ENCODE measurements at places on chromosomes 3 and 15.
A peak's percentile ranks its signal among the peaks of the same experiment; 100 is the strongest.

GRCh38 chr3:155683344-155683720 is 61.5 kb downstream of the PLCH1 start:
- no peak for DNase-seq

GRCh38 chr15:79310612-79310984 is 314 bp upstream of the TMED3 start:
- no peak for DNase-seq

DNA sequence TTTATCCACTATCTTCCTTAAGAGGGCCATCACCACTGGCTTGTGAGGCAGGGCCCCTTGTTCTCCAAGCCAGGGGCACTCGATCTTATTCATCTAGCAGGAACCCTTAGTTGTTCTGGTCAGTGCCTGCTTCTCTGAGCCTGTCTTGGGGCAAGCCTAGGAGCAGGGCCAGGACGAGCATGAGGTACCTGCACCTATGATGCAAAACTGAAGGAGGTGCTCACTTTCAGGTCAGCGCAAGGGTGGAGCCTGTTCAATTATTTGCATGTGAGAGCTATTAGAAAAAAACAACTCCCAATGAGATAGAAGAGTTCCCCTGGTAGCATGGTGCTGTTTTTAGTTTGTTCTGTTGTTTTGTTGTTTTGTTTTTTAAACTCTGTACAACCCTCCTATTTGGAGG is 5.0 kb upstream of the CD276 start:
- DNase-seq = no peak

DNA sequence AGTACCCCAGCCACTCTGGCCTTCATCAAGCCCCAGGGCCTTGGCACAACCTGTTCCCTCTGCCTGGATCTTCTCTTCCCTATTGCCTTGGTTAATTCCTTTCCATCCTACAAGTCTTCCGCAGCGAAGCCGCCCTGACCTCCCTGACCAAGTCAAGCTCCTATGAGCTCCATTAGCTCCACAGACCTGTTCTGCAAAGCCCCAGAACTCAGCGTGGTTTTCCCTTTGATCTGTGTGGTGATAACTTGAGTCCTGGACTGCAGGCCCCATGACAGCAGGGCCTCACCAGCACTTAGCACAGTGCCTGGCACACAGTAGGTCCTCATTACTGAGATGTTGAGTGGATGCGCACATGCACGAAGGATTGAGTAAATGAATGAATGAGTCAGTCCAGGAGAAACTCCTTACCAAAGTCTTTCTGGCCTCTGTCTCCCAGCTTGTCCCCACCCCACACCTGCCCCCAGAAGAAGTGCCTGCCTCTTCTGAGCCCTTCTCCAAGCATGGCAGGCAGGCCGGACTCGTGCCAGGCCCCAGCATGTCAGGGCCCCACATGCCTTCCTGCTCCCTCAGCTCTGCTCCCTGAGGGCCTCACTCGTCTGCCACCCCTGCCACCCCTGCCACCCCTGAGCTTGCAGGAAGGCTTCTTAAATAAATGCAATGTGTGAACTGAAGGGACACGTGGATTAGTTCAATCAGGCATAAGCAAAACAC is 6.3 kb downstream of the ANPEP start:
- DNase-seq = no peak

DNA sequence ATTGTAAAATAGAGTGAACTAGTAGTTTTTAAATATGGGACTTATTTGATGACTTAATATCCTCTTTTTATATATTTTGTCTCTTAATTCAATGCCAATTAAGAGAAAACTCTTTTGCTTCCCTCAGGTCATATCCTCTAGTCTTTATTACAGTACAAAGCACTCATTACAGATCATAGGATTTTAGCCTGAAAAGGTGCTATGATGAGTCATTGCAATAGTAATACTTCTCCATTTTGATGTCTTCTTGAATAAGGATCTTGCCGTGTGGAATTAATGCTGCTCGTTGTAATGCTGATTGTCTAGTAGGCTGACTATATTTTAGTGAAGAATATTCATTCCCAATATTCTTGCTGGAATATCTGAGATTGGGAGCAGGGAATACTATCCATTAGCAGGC is 612.2 kb upstream of the GOLIM4 start:
- no peak for DNase-seq

DNA sequence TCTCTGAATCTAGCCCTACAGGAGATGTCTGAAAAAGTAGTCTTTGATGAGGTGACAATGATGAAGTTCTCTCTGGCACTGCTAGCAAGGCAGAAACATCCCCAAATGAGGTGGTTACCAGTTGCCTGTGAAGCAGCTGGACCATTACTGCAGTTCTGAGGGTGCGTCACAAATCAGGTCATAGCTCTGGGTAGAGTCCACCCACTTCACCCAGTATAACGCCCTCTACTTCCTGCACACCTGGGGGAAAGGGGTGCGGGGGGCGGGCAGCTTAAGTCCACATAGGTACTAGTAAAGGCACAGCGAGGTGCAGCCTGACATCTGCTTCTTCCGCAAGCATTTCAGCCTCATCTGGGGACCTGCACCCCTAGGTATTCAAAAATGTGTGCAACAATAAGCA is 13.4 kb upstream of the SATB1 start:
- peak; percentile 75 for DNase-seq

GRCh38 chr3:72044231-72044855 is 259.4 kb upstream of the PROK2 start:
- no peak for DNase-seq

DNA sequence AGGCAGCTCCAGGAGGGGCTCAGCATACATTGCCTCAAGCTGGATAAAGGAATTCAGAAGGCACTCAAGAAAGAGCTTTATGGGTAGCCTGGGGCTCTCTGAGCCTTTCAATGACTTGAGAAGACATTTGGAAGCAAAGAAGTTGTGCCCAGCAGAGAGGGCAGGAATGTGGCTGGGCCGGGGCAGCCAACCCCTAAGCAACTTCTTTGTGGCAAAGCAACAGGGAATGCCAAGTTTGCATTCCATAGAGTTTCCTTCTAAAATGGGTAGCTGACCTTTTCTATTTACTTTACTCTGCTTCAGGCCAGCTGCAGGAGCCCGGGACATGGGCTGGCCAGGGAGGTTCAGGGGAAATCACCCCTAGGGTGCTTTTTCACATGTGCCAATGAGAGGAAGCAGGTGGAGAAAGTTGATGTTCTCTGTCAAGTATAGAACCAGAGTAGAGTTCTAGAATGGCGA is 45.6 kb downstream of the CCDC12 start:
- DNase-seq = no peak

GRCh38 chr15:73862276-73862675 is 11.1 kb upstream of the TBC1D21 start:
- no peak for DNase-seq

DNA sequence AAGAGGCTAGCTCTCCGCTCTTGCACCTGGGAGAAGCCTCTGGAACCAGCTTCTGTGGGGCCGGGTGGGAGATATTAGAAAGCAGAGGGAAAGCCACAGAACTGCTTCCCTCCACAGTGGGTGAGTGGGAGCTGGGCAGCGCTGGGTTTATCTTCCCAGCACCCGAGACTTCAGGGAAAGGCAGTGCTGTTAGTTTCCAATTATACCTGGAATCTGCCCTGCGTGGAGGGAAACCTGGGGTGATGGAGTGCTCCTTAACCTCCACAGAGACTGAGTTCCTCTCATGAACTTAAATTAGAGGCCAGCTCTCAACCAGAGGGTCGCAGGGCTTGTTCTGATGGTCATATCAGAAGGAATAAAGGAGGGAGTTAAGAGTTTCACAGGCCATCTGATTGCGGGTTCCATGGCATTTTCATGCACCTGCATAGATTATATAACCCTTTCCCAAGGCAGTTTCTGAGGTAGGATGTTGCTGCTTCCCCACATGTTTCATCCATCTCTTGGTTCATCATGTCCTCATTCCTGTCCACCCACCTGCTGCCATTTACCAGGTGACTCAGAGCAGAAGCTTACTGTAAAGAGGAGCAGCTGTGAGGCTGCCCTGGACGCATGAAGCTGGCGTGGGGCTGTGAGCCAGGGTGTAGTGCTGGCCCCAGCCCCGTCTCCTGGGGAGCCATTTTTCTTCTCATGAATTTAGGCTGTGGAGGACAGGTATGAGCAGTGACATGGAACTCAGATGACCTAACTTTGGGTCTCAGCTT is 42.5 kb downstream of the CA12 start:
- DNase-seq = no peak

DNA sequence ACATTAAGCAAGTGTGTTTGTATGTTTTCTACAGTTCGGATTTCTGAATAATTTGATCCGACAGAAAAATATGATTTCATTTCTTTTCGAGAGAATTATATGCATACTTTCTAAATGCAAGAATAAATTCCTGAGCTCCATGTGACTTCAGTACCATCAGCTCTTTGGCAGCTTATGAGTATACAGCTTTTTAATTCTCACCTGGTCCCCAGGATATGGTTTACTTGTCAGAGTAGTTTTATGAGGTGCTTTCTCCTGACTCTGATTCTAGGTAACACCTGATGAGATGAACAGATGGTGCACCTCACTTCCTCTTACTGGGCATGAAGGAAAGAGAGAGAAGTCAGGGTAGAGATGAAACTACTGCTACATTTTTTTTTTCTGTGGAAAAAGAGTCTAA is 3.1 kb downstream of the HGD start:
- DNase-seq = no peak

- DNase-seq = no peak
Measured at GRCh38 chr3:99781761-99782160, 35.9 kb upstream of the CMSS1 start.

- no peak for DNase-seq
Measured at GRCh38 chr3:29064085-29064484, 216.8 kb upstream of the RBMS3 start.

DNA sequence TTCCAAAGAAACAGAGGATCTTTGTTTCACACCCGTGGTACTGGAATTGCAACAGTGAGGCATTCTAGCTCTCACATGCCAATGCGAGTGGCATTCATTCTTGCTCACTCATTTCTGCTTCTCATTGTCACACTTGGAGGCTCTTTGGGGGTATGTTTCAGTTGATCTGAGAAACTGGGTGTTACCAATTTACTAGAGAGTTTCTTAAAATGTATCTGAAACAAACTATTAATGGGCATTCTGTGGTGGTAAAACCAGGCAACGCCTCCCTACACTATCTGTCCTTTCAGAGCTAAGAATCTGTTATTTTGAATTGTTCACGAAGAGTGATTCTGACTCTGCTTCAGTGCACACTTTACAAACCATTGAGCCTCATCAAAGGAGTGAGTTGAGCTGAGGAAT is 140.6 kb upstream of the BHLHE40 start:
- no peak for DNase-seq

GRCh38 chr3:71646971-71647370 is 63.4 kb upstream of the FOXP1 start:
- DNase-seq = no peak

DNA sequence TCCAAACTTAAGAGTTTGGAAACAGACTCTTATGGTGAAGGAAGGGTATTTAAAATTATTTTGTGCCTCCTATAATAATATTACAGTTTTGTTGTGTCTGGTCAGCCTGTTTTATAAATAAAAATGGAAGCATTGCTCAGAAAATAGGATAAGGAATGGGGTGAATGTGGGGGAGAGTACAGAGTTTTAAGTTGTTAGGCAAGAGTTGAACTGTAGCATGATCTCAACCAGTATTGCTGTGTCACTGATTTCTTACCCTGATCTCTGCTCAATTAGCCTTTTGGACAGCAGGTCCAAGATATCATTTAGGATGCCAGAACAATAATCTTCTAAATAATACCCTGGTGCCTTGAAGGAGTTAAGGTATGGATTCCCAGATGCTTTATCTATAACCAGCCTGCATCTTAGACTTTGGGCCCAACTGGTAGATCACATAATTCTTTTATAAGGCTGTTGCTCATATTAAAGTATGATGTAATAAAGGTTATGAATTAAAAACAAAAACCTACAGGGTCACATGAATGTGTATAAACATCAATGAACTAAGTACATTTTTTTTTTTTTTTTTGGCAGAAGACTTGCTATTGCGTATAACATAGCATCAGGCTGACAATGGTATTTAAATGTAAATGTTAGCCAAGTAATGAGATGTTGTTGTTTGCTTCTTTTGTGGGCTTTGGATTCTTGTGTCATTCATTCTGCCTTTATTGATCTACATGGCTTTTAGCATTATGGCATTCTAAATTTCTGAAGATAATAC is 70.0 kb downstream of the MITF start:
- no peak for DNase-seq

GRCh38 chr15:92460023-92460422 is 66.3 kb downstream of the ST8SIA2 start:
- no peak for DNase-seq

DNA sequence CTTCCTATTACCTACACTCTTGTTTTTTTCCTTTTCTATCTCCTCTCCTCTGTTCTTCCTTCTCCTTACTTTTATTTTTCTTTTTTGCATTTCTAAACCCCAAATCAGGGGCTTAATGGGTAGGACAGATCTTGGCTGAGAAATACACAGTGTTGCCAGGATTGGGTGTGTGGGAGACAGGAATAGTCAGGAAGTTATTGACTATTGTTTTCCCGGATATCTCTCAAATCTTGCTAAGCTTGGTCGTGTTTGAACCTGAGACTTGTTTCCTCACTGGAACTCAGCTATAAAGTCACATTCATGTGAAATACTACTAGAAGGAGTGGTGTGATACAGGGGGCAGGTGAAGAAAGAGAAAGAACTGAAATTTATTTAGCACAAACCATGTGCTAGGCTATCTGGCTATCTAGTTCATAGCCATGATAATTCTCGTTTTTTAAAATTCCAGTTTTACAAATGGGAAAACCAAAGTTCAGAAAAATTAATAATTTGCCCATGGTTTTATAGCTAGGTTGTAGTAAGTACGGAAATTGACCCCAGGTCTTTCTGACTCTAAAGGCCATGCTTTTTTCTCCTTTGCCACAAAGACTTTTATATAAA is 343.2 kb upstream of the UMPS start:
- no peak for DNase-seq

DNA sequence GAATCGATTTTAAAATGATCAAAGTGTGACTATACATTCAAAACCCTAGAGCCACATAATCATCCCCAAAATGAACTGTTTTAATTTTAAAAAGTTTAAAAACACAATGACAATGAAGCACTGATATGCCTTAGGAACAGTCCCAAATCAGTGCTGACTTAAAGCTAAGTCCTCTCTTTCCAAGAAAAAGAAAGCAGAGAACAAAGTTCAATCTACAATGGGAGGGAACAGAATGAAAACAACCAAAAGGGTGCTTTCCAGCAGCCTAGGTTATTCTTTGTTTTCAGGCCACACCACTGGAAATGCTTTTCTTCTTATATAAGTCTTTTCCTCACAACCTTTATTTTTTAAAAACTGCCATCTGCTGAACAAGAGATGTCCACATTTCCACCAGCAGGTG is 7.2 kb upstream of the STIMATE start:
- no peak for DNase-seq

GRCh38 chr3:134374105-134374790 is at the start of gene AMOTL2:
Gene AMOTL2, minus strand, starts transcription at chr3:134374447. Its CDS starts 3,014 bp downstream, at chr3:134371433.
- peak; percentile 40 for DNase-seq

GRCh38 chr3:9903238-9903624 is 583 bp downstream of the IL17RE start:
- no peak for DNase-seq

- no peak for DNase-seq
Measured at GRCh38 chr3:188523291-188523690, 369.3 kb downstream of the LPP start.

GRCh38 chr3:43024181-43024885 is 45.2 kb downstream of the GASK1A start:
- DNase-seq = no peak
